Diencephalon (tissue), 1 donor: ENCODE measurements at places on chromosomes 5 and 9. TPM values are rescaled to one million over a fixed set of nuclear protein-coding genes. Genes with fewer than 3 reads are reported as not detected.

Gene FUT7
- total RNA-seq, result not detected

Gene ANKRD34B
- total RNA-seq, result 3.0 TPM

Gene S1PR3
- total RNA-seq, result 8.3 TPM

Gene PCDHGC4
- total RNA-seq, result 91.6 TPM

Gene NMUR2
- total RNA-seq, result not detected

Gene HMMR
- 4.4 TPM for total RNA-seq
